ENCODE measurements at places on chromosomes 12 and 14.
A peak's percentile ranks its signal among the peaks of the same experiment; 100 is the strongest.

DNA sequence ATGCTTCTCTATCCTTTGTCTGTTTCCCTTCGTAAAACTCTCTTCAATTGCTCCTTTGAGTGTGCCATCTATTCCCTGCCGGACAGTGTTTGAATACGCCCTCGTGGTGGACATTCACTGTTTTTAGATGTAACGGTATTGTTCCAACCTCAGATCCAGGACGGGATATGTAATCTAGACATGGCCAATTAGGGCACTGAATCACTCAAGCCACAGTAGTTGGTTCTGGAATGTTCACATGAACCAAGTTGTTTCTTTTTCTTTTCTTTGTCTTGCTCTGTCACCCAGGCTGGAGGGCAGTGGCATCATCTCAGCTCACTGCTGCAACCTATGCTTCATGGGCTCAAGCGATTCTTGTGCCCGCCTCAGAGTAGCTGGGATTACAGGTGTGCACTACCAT, 204.2 kb upstream of the PLXNC1 start:
- DNase-seq: no peak

GRCh38 chr14:95111507-95112164, 45.7 kb downstream of the DICER1 start:
- DNase-seq: no peak

DNA sequence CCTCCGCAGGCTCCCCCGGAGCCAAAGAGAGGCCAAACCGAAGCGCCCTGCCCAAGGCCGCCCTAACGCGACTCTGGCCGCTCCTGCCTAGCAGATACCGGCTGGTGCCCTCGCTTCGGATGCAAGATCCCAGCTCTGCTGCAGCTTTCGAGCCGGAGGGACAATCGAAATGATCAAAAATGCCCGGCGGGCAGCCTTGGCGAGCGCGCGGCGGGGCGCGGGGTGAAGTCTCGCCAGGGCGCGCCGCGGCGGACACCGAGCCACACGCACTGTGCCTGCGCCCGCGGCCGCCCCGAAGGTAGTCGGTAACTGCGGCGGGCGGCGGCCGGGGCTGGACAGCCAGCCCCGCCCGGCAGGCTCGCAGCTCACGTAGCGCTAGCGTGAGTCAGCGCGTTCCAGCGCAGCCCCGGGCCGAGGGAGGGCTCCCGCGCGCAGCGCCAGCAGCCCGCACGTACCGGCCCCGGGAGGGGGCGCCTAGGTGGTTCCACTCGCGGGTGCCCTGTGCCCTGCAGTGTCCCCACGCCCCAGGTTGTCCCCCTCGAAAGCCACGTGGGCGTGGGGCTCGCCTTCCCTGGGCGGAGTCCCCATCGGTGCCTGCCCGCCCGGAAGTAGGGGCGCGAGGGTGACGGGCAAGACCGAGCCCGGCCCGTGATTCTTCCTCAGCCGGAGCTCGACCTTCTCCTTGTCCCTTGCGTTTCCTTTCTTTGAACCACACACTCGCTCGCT, 109.2 kb upstream of the EGLN3 start:
- peak; percentile 22 for DNase-seq

DNA sequence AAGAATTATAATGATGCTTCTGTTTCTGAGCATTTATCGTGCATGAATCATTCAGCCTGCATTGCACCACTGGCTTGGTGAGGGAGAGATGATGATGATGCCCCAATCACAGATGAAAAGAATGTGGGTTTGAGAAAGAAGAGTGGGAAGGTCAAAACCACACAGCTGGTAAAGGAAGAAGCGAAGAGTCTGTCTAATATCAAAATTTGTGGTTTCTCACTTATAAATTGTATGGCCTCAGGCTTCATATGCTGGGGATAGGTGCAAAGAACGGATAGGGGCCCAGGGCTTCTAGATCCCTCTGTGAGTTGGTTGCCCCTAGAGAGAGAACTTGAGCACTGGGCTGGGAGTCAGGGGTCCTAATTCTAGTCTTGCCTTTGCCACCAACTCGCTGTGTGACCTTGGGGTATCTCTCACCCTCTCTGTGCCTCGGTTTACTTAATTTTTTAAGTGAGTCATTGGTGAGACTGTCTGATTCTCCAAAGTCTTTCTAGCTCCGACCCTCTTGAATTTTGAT, 2.2 kb downstream of the OASL start:
- DNase-seq: no peak

DNA sequence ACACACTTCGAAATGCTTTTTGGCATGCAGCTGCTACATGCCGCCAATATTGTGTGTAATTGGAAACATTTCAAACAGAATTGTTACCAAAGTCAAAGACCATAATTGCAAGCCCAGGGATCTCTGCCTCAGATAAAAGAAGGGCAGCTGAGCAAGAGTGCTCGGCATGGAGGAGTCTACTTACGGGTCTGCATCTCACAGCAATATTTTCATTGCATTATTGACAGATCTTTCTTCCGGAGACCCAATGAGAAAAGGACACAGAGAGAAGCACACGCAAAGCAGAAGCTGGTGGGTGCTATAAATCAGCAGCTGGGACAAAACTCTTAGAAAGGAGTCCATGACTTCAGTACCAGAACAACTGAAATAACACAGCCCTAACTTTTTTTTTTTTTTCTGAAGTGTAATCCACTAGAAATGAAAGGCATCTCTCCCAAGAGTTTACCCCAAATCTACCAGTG, 4.9 kb downstream of the PRICKLE1 start:
- DNase-seq: no peak

GRCh38 chr12:119644930-119645329, 23.0 kb upstream of the PRKAB1 start:
- DNase-seq: no peak

GRCh38 chr14:100391724-100392123, 68.6 kb downstream of the SLC25A47 start:
- DNase-seq: no peak

GRCh38 chr14:36229262-36229661, 52.7 kb upstream of the PTCSC3 start:
- DNase-seq: no peak

- no peak for DNase-seq
Observed at GRCh38 chr12:93007544-93007943, 78.4 kb upstream of the EEA1 start.

- DNase-seq: no peak
Observed at GRCh38 chr12:96811083-96811482, 96.0 kb upstream of the NEDD1 start.

- DNase-seq: no peak
Observed at GRCh38 chr12:49051777-49052438, 8.7 kb downstream of the KMT2D start.

- no peak for DNase-seq
Observed at GRCh38 chr14:41607304-41607775, 664 bp downstream of the LRFN5 start.

DNA sequence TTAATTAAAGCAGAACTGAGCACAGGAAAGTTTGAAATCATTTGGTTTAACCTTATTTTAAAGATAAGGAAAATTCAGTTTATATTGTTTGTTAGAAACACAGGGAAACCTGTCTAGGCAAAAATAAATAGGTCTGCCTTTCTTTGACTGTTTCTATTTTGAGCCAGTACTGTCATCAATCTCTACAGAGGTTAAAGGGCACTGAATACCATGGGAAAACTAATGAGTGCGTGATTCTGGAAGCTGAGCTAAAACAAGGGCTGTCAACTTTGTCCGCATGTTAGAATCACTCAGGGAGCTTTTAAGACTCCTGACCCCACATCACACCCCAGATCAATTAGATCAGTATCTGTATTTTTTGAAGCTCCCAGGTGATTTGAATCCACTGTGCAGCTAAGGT, 38.8 kb downstream of the NOPCHAP1 start:
- no peak for DNase-seq

- DNase-seq: no peak
Observed at GRCh38 chr12:121255433-121255832, 41.1 kb downstream of the CAMKK2 start.

DNA sequence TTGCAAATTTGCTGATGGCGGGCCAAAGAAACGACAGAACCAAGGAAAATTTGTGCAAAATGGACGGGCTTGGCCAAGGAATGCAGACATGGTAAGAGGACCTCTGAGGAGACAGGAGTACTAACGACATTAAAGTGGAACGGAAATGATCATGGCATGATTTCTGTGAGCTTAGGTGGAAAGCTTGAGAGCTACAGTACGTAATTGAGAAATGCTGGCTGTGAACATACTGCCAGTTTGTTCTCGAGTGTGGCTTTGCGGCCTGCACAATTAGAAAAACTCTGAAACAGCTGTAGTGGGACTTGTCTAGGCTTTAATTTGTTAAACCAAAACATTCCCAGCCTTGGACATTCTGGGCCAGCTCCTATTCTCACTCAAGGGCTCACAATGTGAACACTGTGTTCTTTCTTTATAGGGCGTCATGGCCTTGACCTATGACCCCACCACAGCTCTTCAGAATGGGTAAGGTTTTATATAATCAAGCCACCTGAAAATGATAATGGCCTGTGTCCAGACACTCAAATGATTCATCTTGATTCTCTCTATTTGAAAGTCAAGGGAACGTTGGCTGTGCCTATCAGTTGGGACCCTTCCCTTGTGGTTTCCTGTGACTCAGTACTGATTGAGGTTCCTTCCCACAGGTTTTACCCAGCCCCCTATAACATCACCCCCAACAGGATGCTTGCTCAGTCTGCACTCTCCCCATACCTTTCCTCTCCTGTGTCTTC, 48.5 kb downstream of the BAZ2A start:
- no peak for DNase-seq

GRCh38 chr12:104025771-104026170, 24.2 kb downstream of the GLT8D2 start:
- DNase-seq: no peak

DNA sequence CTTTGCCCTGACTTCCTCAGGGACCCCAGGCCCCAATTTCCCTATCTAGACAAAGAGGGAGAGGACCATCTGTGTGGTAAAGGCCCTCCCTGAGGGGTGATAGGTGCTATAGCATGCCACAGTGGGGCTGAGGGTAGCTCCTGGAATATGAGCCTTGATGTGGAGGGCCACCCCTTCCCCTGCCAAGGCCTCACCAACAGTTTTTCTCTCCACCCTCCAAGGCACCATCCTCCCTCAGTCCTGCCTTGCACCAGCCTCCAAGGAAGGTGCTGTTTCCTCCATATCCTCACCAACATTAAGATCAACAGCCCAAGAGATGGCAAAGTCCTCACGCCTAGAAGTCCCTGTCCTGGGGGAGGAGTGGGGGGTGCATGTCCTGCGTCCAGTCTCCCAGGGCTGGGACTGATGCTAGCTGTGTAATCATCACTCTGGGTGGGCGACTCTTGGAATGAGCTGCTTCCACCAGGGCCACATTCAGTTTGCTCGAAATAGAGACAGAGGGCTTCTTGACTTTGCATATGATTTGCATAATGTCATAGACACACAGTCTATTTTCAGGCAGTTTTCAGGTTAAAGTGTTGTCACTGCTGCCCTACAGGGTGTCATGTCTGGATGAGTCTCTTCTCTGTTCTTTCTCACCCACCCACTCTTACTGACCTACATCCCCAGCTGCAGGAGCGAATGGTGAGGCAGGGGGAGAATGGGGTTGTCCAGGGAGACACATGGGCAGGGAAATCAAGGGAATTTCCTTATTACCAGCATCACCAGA, 17.4 kb downstream of the ACVRL1 start:
- no peak for DNase-seq

GRCh38 chr14:36975834-36976233, 196.6 kb downstream of the SLC25A21 start:
- DNase-seq: no peak

DNA sequence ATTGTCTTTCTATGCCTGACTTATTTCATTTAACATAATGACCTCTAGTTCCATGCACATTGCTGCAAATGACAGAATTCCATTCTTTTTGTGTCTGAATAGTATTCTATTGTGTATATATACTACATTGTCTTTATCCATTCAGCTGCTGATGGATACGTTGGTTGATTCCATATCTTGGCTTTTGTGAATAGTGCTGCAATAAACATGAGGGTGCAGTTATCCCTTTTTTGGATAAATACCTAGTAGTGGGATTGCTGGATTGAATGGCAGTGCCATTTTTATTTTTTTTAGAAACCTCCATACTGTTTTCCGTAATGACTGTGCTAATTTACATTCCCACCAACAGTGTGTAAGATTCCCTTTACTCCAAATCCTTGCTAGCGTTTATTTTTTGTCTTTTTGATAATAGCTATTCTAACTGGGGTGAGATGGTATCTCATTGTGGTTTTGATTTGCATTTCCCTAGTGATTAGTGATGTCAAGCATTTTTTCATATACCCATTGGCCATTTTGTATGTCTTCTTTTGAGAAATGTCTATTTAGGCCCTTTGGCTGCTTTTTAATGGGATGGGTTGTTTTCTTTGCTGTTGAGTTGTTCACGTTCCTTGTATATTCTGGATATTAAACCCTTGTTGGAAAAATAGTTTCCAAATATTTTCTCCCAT, 2.3 kb downstream of the OAS2 start:
- no peak for DNase-seq

GRCh38 chr14:102584871-102585869, 7.3 kb upstream of the RCOR1 start:
- DNase-seq: no peak

DNA sequence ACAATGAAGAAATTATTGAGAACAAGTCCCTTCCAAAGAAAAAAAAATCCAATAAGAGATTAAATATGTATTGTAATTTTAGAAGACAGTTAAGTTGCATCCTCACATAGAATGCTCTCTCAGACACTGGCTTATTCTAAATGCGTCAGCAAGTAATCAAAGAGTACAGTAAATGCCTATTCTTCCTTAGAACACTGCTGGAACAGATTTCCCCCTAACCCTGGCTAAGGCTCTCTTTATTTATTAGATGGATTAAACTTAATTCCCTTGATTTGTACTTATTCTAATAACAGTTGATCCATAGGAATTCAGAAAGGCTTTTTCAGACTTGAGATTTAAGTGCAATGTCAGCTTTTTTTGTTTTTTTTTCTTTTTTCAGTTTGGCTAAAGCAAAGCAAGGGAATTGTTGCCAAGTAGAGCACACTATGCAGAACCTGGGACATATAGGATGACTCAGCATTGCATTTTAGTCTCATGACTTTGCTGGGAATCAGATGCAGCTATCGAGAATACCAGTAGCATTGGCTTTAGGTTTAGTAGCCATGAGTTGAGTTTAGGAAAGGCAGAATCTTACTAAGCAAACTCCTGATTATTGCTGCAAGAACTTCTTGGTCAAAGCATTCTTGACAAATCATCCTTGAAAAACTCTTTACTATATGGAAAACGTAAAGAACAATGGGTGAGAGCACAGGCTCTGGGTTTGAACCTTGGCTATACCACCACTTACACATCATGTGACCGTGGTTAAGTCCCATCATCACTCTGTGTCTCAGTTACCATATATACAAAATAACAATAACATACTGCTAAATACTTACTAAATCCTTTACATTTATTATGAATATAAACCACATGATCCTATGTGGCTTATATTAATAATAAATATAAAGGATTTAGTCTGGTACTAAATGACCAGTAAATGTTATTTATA, 26.7 kb downstream of the MED21 start:
- DNase-seq: no peak

GRCh38 chr14:104579507-104579906, at the start of gene C14orf180:
C14orf180 (plus strand) TSS chr14:104579764; CDS start chr14:104586431, 6,667 bp downstream.
- no peak for DNase-seq

- DNase-seq: no peak
Observed at GRCh38 chr12:18578191-18578590, 159.6 kb downstream of the PLCZ1 start.

- no peak for DNase-seq
Observed at GRCh38 chr12:67534681-67535080, 113.9 kb upstream of the DYRK2 start.

All from activated T-cell treated with anti-CD3 and anti-CD28 coated beads for 1 hour (primary cell).